ENCODE measurements at places on chromosomes 1 and 21.
A peak's percentile ranks its signal among the peaks of the same experiment; 100 is the strongest.

- no peak for DNase-seq
Observed at GRCh38 chr21:43808832-43809251, 19.5 kb downstream of the RRP1 start.

DNA sequence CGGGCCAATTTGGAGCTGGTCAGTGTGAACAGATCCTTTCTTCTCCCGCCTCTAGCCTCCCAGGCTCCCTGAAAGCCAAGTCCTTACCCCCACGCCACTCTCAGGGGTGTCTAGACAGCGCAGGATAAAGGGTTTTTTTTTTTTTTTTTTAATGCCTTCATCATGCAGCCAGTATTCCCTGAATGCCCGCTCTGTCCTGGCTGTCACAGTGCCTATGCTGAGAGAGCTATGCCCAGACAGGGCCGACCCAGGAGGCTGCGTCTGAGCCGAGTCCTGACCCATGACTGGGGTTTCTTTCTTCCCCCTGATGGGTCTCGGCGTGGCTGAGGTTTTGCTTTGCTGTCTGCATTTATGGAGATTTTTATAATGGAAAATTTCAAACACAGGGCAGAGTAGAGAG is 18.3 kb downstream of the SPSB1 start:
- DNase-seq, result no peak

DNA sequence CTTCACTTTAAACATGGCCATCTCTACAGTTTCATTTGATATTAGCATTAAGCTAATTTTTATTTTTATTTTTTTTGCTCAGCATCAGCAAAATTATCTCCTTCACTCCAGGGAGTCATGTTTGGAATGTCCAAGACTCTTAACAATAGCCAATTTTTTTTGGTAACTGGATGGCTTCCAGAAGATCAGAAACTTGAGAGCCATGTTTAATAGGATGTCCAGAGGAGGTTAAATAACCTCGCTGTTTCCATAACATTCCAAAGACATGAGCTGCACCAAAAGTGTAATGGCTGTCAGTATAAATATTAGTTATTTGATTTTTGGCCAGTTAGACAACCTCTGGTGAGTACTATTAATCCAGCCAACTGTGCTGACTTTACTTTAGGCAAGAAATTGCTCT is 80.7 kb downstream of the DNTTIP2 start:
- peak; percentile 37 for DNase-seq

GRCh38 chr1:63448731-63449246 is 74.2 kb downstream of the ITGB3BP start:
- peak; percentile 18 for DNase-seq

DNA sequence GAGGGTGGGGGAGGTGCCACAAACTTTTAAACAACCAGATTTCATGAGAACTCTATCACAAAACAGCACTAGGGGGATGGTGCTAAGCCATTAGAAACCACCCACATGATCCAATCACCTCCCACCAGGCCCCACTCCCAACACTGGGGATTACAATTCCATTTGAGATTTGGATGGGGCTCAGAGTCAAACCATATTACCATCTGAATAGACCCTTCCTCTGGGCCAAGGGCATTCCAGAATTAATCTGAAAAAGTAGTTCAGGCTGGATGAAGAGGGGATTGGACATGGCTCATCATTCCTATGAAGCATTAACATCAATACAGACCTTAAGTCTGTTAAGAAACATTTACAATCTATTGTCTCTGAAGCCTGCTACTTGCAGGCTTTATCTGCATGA is 149.9 kb upstream of the DNAH14 start:
- no peak for DNase-seq

DNA sequence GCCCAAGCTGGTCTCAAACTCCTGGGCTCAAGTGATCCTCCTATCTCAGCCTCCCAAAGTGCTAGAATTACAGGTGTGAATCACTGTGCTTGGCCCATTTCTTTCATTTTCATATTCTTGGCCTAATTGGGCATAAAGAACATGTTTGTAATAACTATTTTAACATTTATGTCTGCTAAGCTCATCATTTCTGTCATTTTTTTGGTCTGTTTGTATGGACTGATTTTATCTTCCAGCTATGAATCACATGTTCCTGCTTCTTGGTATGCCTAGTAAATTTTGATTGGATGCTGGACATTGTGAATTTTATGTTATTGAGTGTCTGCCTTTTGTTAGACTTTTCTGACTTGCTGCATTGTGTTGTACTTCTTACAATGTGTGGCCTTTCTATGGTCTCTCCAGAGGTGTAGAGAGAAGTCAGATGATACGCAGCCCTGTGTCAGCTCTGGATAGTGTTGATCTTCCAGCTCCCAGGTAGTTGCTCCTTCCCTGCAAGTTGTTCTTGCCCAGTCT is 39.0 kb upstream of the PPM1J start:
- DNase-seq, result no peak

GRCh38 chr1:181062836-181063428 is 25.6 kb upstream of the IER5 start:
- DNase-seq, result peak; percentile 74

GRCh38 chr1:30472526-30472925 is 250.9 kb downstream of the MATN1 start:
- DNase-seq, result no peak

GRCh38 chr1:26729633-26730032 is 33.8 kb downstream of the ARID1A start:
- no peak for DNase-seq

DNA sequence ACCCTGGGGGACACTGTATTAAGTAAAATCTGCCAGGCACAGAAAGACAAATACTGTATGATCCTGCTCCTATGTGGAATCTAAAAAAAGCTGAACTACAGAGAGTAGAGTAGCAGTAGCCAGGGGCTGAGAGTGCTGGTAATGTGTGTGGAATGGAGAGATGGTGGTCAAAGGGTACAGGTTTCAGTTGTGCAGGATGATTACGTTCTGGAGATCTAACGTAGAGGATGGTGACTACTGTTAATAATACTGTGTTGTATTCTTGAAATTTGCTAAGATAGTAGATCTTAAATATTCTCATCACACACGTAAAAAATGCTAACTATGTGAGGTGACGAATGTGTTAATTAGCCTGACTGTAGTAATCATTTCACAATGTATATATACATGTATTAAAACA is 39.8 kb upstream of the GNG4 start:
- no peak for DNase-seq

DNA sequence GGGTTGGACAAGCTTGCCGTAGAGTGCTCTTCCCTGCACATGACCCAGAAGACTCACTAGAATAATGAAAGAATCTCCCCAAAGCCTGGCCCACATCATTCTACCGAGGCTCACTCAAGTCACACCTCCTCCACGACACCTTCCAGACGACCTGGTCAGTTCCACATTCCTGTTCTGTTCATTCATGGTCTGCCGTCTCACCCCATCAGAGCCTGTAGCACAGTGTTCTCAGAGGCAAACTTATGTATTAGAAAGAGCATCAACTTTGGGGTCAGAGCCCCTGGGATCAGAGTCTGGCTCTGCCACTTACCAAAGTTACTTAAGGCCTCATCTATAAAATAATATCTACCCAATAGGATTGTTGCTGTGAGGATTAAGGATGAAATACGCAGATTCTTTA is 7.5 kb downstream of the OLFML3 start:
- no peak for DNase-seq

DNA sequence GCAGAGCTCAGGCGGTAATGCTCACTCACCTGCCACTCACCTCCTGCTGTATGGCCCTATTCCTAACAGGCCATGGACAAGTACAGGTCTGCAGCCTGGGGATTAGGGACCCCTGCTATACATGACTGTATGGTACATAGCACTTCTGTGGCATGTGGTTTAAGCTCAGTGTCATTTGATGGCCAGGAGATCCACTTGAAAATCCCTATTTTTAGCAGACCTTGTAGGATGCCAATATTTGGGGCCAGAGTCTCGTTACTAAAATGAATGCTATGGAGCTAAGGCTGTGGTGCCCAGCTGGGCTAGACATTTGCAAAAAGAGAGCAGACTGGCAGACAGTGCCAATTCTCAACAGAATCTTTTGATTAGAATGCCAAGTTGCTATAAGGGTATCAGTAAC is 1.7 kb upstream of the ANGPTL7 start:
- DNase-seq, result no peak

- DNase-seq, result no peak
Observed at GRCh38 chr1:28378906-28379305, 9.4 kb downstream of the PHACTR4 start.

GRCh38 chr1:160207771-160208556 is 2.8 kb downstream of the PEA15 start:
- no peak for DNase-seq

GRCh38 chr1:10920063-10920626 is 92.3 kb upstream of the TARDBP start:
- no peak for DNase-seq

GRCh38 chr1:227756172-227756959 is 21.1 kb downstream of the SNAP47 start:
- DNase-seq, result no peak

DNA sequence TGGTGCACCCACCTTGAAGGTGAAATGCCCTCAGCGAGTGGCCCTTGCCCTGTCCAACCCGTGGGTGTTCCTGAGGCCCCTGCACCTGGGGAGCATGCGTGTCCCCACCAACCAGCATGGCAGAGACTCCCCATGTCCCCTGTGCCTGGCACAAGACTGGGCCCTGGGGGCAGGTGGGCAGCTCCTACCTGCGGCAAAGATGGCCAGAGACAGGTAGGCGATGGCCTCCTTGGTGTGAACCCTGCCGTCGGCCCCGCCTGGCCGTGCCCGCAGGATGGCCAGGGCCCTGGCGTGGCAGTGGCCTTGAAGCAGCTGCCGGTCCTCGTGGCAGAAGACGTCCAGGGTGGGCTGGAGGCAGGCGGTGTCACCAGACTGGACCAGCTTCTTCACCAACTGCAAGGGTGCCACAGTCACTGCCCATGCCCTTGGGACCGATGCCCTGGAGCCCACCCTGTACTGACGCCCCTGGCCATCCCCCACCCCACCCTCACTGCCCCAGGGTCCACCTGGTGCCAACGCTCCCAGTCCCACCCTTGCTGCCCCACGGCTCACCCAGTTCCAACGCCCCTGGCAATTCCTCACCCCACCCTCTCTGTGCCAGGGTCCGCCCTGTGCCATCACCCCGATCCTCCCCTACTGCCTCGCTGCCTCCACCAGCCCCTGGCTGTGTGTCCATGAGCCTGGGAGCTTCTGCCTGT is 15.7 kb downstream of the TTC34 start:
- no peak for DNase-seq

GRCh38 chr1:212773011-212773410 is 18.6 kb downstream of the NSL1 start:
- no peak for DNase-seq

DNA sequence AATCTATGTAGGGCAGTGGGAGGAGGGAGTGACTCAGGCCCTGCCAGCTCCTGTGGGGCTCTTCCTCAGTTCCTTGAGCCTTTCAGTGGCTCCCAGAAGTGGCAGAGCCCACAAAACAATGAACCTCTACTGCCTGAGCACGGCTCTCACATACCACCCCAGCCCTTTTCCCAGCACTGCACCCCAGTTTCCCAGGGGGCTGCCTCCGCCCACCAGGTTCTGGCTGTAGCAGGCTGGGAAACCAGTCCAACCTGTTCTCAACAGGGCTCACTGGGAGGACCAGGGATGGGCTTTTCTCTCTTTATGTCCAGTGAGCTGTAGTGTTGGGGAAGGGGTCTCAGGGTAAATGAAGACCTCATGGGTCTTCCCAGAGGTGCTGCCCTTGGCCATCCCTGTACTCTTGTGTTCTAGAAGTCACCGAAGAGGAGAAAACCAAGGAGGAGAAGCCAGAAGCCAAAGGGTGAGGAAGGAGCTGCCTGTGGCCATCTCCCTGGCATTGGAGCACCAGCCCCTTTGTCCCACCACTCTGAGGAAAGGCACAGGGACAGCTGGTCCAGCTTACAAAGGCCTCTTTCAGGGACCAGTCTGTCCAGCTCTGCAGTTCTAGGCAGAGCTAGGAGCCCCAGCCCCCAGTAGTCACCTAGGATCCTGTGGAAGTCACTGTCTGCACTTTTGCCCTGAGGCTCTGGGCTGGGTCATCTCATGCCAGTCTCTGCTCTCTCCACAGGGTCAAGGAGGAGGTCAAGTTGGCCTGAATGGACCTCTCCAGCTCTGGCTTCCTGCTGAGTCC is 3.5 kb downstream of the MARCKSL1 start:
- no peak for DNase-seq

DNA sequence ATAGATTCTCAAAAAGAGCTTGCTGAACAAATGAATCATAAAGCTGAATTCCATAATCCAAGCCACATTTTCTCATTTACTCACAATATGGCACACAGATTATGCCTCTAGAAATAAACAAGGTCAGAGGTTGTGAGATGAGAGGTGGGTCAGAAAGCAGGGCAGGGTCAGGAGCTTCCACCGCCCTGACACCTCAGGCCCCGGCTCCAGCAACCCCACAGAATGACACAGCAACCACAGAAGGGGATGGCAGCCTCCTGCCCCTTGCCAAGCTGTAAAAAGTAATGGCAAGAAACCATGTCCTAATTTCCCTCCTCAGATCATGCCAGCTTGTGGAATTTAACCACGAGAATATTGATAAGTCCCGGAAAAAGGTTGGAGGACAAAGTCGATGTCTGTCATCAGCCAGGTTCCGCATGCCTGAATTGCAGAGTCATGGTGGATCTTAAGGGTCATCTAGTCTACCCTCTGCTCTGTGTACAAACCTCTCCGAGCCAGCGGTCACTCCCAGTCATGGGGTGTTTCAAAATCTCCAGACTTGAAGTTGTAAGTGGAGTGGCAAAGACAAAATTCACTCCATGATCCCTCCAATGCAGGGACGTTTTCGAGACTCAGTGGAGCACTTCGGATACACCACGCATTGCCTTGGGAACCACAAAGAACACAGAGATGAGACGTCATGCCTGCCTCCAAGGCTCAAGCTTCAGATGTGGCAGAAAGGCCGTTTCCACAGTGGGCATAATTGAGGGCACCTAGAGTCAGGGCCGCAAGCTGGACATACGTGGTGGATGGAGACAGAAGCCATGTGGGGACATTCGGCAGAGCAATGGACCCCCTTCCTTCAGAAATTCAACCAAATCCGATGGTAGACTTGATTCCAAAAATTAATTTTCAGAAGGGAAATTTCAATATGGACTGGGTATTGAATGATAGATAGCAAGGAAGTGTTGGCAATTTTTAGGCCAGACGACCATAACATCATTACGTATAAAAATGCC is 254.0 kb downstream of the TOMM20 start:
- DNase-seq, result no peak

- DNase-seq, result peak; percentile 75
Observed at GRCh38 chr1:42777852-42778251, 6.9 kb upstream of the TMEM269 start.

DNA sequence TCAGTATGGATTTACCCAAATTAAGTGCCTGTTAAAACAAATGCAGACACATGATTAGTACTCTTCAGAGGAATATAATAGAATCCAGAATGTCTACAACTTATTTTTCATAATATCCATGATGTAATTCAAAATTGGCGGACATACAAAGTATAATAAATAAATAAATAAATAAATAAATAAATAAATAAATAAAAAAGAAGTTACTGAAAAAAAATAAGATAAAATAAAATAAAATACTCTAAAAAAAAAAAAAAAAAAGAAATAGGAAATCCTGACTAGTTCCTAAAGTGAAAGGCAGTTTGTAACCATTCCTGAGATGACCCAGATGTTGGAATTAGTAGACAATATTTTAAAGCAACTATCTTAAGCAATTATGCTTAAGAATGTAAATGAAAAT is 219.0 kb upstream of the SPAG17 start:
- DNase-seq, result no peak
